ENCODE measurements at places on chromosomes 6 and 20.

DNA sequence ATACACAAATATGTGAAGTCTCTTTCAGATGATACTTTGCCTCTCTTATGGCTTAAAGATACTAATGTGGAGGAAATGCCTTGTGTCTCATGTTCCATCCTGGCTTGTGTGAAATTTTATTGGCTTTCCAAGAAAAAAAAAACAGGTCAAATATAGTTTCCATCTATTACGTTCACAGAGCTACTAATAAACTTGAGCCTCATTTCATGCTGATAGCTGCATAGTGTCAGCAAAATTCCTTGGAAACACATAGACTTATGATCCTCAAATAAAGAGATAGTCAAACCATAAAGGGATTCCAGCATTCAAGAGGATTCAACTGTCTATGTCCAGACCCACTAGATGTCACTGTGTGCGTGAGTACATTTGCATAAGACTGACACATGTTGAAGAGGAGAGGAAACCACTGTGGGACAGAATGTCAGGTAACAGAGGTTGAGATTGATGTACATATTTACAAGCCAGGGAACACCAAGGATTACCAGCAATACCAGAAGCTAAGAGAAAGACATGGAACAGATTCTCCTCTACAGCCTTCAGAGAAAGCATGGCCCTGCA, 266.6 kb downstream of the COL12A1 start:
- peak; percentile 18 for DNase-seq

DNA sequence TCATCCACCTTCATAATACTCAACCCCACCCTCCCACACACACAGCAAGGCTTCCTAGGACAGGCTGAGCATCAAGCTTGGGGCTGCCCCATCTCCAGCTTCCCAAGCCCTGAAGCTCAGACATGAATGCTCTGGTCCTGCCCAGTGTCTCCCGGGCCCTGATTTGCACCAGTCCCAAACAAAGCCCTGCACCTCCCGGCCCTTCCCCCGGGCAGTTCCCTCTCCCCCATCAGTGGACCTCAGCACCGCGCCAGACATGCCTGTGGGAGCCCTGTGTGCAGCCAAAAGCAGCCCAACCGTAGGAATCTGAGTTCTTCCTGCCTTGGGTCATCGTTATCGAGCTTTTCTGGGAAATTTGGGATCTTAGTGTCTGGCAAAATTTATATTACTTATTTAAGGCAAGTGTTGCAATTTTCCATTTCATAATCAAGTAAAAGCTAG, 63.5 kb downstream of the THBS2 start:
- DNase-seq: no peak

GRCh38 chr6:117034547-117034946, 157.5 kb downstream of the RFX6 start:
- no peak for DNase-seq

DNA sequence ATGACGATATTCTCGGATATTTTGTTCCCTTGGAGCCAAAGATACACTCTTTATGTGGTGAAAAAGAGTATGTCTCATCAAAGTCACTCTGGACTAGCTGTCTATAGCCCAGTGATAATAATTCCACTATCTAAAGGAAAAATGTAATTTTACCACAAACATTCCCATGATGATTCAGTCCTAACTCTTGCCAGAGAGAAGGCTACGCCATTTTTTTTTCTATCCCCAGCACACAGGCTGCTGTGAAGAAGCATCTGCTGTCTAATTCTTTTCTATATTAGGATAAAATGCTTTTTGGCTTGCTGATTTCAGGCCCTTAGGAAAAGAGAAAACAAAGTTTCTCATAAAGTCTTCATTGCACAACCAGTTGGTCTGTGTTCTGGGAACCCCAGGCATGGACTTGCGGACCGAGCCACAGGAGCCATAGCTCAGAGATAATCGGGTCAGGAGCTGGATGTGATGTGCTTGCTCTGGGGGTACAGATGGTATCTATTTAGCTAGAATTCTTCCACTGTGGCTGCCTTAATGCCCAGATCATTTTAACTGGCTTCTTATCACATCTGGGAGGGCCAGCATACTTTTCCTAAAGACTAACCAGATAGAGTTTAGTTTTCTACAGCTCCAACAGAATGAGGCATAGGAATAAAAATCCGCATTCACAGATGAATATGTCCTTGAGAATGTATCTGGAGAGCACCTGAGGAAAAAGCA, 683.7 kb upstream of the ID4 start:
- DNase-seq: no peak

DNA sequence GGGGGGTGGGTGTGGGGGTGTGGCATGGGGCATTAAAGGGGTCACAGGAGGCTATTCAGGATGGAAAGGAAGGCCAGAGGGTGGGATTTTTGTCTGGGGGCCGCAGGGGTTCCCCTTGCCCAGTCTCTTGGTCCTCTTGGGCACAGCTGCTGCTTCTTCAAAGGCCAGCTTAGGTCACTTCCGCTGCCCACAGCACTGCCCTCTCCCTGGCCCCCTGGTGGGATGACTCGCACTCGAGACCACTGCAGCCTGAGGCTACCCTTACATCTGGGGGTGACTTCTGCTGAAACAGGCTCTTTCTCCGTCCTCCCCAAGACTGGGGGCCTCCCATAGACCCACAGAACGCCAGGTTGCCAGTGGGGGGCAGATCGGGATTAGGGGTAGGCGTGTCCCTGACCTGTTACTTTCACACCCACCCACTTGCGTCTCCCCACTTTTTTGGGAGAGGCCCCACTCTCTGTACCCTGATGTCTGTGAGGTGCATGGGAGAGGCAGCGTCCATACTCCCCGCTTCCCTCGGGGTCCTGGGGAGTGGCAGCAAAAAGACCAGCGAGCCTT, 1.3 kb downstream of the LKAAEAR1 start:
- DNase-seq: no peak

- DNase-seq: peak; percentile 4
Observed at GRCh38 chr6:145312481-145312880, 422.8 kb downstream of the EPM2A start.

DNA sequence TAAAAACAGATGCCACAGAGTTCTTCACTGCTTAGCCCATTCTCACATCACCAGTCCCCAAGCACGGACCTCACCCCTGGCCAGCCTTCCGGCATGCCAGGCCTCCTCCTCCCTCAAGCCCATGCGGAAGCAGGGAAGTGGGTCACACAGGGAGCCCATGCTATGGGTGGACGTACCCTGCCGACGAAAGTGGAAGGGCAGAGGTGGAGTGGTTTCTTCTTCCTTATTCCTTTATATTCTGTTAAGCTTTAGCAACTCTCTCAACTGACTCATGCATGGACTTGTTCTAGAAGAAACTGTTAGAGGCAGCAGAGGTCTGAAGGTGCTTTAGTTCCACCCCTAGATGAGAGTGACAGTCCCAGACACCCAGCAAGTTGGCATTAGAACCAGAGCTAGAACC, 118.6 kb downstream of the LY86 start:
- no peak for DNase-seq

- no peak for DNase-seq
Observed at GRCh38 chr6:131042664-131043063, 20.4 kb downstream of the EPB41L2 start.

- DNase-seq: no peak
Observed at GRCh38 chr20:57369596-57369995, 18.5 kb downstream of the RAE1 start.

GRCh38 chr6:69392745-69393144, 404.1 kb downstream of the LMBRD1 start:
- no peak for DNase-seq

- DNase-seq: no peak
Observed at GRCh38 chr6:113742342-113742741, 114.8 kb upstream of the MARCKS start.

DNA sequence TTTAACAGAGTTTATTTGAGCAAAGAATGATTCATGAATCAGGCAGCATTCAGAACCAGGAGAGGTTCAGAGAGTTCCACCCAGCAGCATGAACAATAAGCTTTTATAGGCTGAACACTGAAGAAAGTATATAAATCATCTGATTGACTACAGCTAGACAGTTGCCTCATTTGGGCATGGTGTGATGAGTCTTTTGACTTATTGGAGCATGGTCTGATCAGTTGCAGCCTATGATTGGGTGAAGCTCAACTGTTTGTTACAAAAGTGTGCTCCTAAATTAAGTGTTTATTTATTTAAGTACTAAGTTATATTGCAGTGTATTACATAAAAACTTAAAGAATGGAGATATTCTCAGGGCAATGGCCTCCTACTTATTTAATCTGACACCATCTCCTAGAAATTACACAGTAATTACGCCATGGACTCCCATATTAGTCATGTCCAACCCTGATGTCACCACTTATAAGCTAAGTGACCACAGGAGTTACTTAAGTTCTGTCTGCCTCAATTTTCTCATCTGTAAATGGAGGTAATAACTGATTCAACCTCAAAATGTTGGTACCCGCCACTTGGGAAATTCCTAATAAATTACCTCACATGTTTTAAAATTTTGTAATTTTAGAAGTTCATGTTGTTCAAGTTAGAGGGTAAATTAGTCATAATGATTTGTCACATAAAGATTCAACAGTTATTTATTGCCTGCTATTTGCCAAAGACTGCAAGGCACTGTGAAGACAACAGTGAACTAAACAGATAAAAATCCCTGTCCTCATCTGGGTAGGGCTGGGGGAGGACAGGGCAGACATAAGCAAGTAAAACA, 15.2 kb upstream of the ROS1 start:
- peak; percentile 94 for DNase-seq

GRCh38 chr6:30171677-30172471, 8.5 kb downstream of the TRIM15 start:
- DNase-seq: no peak

GRCh38 chr6:22409486-22409885, 112.7 kb upstream of the PRL start:
- no peak for DNase-seq

- no peak for DNase-seq
Observed at GRCh38 chr6:34969662-34970265, 80.7 kb downstream of the ANKS1A start.

DNA sequence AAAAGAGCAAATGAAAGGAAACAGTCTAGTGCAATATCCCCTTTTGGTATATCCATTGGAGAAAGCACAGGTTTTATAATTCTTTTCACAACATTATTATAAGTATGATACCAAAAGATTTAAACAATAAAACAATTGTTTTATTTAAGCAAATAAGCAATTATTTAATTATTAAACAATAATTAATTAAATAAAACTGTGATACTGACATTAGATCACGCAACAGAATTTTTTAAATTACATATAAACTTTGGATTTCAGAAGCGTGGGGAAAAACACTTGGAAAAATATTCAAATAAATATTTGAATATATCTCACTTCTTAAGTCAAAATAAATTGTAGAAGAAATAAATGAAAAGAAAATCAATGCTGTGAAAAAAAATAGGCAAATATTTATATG, 76.2 kb upstream of the STXBP5 start:
- no peak for DNase-seq

DNA sequence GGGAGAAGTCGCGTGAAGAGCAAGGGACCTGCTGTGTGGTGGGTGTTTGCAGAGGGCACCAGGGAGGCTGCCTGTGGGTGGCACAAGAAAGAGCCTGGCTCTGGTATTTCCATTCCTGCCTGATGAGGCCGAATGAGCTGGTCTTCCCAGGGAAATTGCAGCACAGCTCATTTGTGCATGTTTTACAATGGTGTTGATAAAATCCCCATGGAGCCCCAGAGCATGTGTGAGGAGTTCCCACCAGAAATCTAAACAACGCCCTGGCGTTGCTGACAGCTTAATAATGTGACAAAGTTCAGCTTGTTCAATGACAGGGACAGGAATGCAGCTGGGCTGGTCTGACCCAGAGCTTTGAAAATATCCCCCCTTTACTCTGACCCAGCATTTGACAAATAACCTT, 135.5 kb downstream of the CLIC5 start:
- no peak for DNase-seq

DNA sequence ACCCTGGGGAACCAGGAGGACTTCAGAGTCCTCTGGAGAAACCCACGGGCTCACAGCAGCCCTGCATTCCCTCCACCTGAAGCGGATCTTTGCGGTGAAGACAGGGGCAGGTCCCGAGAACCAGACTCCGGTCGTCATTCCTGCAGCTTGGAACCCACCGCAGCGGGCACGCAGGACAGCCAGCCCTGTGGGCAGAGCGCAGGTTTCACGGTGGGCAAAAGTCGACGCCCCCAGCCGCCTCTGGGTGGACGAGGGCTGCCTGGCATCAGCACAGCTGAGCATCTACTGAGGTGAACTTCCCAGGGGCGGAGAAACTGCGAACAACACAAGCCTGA, 118.3 kb downstream of the PSMB1 start:
- DNase-seq: no peak

GRCh38 chr6:72789145-72789544, 167.3 kb downstream of the KCNQ5 start:
- no peak for DNase-seq

- peak; percentile 66 for DNase-seq
Observed at GRCh38 chr6:148593130-148593812, 153.6 kb upstream of the UST start.

DNA sequence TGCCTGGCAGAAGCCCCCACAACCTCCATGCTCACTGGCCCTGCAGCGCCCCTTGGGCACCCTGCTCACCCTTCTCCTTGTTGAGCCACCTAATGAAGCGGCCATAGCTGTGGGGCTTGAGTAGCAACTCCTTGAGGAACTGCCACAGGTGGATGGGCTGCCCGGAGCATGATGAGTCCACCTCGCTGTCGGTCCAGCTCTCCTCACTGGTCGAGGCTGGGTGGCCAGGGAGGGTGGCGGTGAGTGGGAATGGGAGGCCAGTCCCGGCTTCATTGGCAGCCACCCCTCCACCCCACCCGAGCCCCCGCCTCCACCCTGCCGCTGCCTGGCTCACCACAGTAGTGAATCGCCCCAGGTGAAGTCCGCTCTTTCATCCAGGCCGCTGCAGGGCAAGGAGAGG, 16.9 kb downstream of the SPDEF start:
- no peak for DNase-seq

GRCh38 chr20:17749978-17750721, 50.4 kb downstream of the BANF2 start:
- DNase-seq: no peak

DNA sequence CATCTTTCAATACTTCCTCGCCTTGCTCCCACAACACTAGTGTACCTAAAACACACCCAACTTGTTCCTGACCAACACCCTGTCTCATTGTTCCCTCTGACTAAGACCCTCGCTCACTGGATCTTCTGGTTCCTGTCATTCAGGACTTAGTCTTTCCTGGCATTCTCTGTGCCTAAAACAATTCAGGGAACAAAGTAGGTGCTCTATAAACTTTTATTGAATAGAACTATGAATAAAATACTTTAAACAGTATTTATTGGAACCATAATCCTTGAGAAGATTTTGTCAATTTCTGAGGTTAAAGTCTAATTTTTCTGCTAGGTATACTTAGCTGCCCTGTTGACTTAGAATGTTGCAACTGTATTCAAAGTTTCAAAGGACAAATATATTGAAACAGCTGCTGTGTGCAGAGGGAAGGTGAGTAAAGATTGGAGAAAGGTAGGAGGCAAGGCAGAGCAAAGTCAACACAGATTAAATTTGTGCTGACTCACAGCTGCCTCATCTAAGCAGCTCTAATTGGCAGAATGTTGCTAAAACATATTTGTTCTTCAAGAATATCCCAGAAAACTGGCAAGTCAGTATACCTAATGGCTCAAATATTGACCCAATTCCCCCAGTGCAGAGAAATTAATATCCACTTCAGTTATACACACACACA, 37.6 kb downstream of the GSTA2 start:
- peak; percentile 43 for DNase-seq

GRCh38 chr6:166430269-166430668, 47.5 kb upstream of the MPC1 start:
- no peak for DNase-seq

Measured in kidney tubule cell (primary cell).